Glomerular endothelial cell (primary cell): ENCODE measurements at places on chromosomes 4 and X. TPM values are rescaled to one million over a fixed set of nuclear protein-coding genes. Genes with fewer than 3 reads are reported as not detected.

GRCh38 chr4:25096981-25097443, 63.2 kb downstream of the SEPSECS start:
- no peak for DNase-seq

Gene LRAT
- 0.34 TPM in 1 of 2 replicates, not detected in the other for total RNA-seq

DNA sequence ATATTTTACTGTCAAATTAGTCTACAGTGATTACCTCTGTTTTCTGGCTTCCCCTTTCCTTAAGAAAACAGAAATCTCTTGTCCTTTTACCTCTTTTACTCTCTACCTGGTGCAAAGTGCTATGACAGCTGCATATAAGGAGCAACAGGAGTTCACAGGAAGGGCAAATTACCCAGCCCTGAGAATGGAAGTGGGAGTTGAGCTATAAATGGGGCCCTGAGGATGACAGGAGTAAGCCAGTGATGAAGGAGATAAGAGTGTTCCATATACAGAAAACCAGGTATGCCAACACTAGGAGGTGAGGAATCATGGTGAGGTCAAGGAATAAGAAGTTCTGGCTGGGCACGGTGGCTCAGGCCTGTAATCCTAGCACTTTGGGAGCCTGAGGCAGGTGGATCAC, 4.5 kb upstream of the HSD17B13 start:
- DNase-seq: no peak

GRCh38 chr4:149409146-149409545, 406.5 kb downstream of the IQCM start:
- DNase-seq: no peak

Gene CXCL10
- 2.7 and 12.7 TPM in 2 replicates for total RNA-seq

DNA sequence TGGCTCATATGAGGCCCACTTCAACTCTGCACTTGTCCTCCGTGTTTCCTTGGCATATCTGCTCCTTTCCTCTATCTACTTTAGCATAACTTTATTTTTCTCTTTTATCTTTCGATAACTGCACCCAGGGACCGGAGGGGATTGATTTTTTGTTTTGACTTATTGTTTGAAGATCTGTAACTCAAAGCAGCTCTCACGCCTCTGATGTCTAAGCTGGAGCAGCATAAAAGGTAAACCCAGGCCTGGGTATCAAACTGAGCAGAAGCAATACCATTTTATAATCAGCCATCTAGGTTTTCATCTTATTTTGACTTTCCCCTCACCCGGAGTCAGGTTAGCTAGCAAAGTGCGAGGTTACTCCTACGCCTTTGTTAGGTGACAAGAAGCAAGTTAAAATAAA, 28.4 kb downstream of the LEF1 start:
- DNase-seq: no peak

- no peak for DNase-seq
These were observed 159.2 kb downstream of the CPEB2 start for GRCh38 chr4:15161439-15161838.

Gene ARR3
- not detected in 2 replicates for total RNA-seq
